ENCODE measurements at places on chromosomes 7 and 10.

- no peak for DNase-seq
Measured at GRCh38 chr10:20254078-20254477, 437.8 kb downstream of the PLXDC2 start.

DNA sequence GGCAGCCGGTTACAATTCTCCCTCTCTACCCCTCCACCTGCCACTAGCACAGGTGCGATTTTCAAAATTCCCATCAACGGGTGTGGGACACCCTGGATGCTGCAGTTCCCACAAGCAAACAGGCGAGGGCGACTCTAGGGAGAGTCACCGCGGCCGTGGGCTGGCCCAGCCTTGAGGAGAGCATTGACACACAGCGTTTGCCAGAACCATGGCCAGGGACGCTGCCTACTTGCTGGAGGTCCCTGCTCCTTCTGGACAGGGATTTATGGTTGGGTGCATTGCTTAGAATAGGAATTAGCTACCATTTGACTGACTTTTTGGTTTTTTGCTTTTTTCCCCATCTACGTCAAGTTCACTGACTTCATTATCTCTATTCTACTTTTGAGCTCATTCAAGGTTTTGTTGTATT is 19.0 kb upstream of the CLDN4 start:
- DNase-seq = peak; percentile 67

DNA sequence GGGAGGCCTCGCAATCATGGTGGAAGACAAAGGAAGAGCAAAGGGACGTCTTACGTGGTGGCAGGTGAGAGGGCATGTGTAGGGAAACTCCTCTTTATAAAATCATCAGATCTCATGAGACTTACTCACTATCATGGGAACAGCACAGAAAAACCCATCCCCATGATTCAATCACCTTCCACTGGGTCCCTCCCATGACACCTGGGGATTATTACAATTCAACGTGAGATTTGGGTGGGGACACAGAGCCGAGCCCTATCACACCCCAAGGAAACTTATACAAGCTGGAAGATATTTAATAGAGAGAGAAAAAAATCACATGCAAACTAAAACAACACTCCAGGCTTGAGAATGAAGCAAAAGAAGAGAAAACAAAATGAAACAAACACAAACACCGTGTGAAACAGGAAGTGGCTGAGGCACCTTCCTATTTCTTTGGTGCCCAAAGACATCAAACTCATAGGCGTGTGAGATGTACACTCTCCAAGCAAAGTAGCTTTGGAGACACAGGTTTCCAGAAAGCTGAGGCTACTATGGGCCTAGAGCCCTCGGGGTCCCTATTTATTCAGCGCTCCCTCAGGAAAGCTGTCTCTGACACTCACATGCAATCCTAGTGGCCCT is 97.2 kb downstream of the PRKCQ start:
- no peak for DNase-seq

GRCh38 chr7:35749556-35749955 is 51.3 kb upstream of the SEPTIN7 start:
- no peak for DNase-seq

- no peak for DNase-seq
Measured at GRCh38 chr7:51234139-51234538, 82.5 kb downstream of the COBL start.

GRCh38 chr10:33350041-33350440 is 15.6 kb upstream of the NRP1 start:
- DNase-seq = no peak

GRCh38 chr10:59757966-59758365 is 4.7 kb upstream of the MRLN start:
- no peak for DNase-seq

DNA sequence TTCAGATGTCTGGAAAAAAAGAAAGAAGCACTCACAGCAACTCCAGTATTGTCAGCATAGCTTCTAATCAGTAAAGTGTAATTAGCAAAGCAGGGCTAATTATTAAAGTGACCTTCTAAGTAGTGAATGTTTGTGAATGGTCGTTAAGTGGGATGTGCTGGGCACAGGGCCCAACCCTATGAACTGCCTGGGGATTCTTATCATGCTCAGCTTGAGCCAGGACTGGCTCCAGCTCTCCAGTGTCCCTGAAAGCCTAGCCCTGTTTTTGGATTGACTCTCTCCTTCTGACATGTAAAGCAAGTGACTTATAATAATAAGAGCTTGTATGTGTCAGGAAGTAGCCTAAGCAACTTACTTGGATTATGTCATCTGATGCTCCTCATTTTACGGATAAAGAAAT is 9.5 kb upstream of the TBX20 start:
- DNase-seq = no peak

DNA sequence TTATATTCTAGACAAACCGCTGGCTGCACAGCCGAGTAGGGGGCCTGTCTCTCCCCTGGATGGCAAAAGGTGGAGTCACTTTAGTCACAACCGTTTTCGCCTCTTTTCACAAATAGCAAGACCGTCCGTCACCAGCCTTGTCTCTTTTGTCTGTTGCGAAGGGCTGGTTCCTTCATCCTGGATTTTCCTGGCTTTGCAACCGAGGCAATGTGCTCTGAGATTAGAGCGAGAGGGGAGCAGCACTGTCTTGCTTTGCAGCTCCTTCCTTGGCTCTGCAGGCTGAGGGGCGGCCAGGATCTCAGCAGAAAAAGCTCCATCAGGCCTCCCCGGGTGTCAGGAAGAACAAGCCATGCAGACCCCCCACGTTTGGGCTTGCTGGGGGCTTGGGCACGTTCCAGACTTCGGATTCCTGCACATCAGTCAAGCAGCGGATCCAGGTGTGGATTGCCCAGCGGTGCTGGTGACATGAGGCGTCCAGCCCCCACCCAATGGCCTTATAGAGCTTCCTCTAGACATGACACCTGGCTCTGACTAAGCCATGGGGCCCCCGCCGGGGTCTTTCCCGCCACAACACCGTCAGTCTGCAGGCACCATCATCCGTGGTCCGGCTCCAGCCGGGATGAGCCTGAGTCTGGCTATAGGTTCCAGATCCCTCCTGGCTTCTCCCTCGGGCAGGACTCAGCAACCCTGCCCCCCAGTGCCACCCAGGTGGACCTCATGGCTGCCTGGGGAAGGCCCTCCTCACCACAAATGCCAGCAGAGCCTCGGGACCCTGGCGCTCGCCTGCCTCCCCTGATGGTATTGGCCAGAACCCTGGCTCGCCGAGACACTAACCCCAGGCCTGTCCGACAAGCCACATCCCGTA is 467.6 kb upstream of the FOXK1 start:
- no peak for DNase-seq

DNA sequence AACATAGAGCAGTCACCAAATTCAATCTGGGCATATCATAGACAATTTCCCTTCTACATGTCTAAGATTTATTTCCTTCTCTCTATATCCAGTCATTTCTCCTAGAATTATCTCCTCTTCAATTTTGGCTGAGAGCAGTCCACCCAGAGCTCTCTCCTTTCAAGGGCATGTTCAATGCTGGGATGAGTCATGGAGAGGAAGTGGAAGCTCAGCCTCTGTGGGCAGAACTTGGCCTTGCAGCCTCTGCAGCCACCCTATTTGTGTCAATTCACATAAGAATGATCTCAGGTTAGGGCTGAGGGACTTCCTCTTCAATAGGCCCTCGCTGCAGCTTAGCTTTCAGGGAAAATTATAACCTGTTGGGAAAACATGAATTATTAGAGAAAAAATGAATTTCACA is 560.8 kb downstream of the POM121L12 start:
- DNase-seq = no peak

GRCh38 chr10:19638182-19638895 is 177.9 kb upstream of the PLXDC2 start:
- peak; percentile 37 for DNase-seq

- no peak for DNase-seq
Measured at GRCh38 chr7:159193543-159194090, 49.0 kb upstream of the VIPR2 start.

DNA sequence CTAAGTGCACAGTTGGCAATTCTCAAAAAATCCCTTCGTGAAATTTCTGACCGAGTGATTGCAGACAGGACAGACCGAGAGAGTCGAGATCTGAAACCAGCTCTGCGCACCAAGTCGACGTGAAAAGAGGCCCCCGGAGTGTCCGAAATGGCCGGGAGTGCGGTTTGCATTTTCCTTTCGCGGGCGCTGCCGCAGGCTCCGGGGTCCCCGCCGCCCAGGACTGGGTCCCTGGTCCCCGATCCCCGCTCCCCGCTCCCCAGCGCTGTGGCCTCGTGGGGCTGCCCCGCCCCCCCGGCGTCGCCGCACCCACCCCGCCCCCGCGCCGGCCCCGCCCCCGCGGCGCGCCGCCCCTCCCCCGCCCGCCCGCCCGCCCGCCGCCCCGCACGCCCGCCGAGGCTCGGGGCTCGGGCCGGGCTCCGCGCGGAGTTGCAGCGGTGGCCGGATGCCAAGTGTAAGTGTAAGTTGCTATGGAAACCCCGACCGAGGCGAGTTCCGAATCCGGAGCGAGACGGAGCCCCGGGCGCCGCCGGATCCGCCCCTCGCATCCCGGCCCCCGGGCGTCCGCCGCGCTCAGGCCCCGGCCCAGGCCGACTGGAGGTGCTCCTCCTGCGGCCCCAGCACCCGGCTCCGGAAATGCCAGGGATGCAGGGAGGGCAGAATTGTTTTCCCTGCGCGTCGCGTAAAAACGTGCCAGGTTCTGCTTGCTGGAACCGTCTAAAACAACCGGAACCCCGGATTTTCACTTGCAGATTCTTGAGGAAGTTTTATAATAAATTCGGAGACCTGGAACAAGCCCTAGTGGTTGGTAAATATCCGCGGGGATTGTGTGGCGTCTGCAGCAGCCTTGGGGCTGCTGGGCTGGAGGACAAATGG is 4.6 kb downstream of the BMI1 start:
- DNase-seq = peak; percentile 57

- DNase-seq = no peak
Measured at GRCh38 chr10:99731306-99732032, 458 bp downstream of the COX15 start.

DNA sequence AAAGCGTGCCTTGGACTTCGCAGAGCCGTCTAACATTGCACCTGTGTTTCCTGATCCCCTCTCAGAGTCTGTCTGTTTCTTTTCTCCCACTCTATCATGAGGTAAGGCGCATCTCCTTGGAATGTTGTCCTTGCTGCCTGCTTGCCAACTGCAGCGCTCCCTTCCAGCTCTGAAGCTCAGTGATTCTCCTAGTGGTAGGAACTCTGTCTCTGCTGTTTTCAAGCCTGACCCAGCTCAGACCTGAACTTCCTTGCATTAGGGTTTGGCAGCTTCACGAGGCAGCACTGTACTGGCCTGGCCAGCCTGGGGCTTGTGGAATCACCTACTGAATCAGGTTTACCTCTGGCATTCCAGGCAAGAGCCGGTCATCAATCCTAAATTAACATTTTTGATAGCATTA is 123.9 kb downstream of the CREB5 start:
- DNase-seq = peak; percentile 31

GRCh38 chr10:110214371-110214826 is 7.0 kb downstream of the MXI1 start:
- no peak for DNase-seq

- no peak for DNase-seq
Measured at GRCh38 chr7:141686670-141687069, 15.3 kb downstream of the DENND11 start.

DNA sequence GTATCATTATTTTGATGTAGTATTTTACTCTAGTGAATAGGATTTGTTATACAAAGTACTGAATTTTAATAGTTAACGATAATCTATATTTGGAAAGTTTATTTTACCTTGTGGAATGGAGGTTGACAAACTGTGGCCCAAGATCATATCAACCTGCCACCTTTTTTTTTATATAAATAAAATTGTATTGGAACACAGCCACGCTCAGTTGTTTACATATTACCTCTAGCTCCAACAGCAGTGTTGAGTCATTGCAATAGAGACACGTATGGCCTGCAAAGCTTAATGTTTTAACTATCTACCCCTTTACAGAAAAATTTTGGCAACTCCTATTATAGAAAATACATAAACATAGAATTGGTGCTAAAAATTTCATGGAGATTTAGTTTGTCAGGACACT is 239.3 kb downstream of the THSD7A start:
- DNase-seq = no peak

GRCh38 chr7:71298378-71298777 is 166.4 kb downstream of the GALNT17 start:
- no peak for DNase-seq

DNA sequence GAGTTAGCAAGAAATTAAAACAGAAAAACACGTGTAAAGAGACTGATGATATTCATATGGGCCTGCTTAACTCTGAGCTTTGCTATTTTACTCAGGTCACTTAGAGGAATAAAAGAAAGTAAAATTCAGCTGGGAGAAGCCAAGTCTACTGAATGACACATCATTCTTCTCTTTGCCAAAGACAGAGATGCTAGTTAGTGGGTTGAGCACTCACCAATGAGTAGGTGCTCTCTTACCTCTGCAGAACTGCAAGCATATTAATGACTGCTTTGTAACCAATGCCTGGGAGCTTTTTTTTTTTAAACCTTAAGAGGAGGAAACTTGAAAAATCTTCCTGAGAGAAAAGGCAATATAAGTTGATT is 44.8 kb upstream of the BAMBI start:
- no peak for DNase-seq

DNA sequence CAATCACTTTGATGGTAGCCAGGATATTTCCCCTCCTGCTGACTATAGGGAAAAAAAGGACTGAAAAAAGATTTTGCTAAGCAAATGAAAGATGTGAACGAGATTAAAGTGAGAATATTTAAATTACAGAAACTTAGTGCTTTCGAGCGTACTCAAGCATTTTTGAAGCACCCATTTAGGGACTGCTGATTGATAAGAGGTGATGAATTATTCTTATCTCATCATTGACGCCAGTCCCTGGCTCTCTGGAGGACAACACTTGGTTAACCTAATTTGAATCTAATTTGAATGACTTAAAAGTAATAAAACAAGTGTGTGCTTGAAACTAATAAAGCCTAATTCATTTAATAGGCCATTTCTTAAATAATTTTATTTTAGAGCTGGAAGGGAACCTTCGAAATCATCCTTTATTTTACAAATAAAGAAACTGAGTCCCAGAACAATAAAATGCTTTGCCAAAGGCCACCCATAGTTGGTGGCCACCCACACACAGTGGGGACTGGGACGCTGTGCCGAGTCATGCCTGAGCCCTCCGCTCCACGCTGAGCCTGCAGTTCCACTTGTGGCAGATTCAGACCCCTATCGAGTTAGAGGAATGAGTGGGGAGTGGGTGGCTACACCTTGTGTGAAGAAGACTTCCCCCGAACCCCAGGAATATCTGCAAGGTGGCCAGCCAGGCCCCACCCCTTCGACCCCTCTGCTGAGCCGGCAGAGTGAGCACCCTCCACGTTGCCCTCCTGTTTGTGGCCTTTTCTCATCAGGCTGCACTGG is 61.1 kb upstream of the SAMD8 start:
- no peak for DNase-seq

- no peak for DNase-seq
Measured at GRCh38 chr7:155557778-155558177, 11.4 kb upstream of the CNPY1 start.

DNA sequence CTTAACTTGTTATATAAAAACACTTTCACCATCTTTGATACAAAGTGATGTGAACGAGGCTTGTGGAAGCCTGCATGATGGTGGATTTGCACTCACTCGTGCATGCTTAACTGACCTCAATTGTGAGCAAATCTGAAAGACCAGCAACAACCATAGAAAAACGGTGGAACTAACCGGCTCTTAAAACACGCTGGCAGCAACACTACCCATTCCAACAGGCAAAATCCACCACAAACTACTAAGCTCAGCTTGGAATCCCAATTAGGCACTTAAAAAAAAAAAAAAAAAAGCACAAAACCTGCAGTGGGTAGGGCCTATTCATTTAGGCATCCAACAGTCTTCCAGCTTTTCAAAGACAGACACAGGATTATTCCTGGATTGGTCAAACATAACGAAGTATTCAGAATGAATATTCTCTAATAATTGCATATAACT is 1.8 kb downstream of the GDI2 start:
- peak; percentile 6 for DNase-seq
